GM12878 (cell line): ENCODE measurements at places on chromosomes 6 and 20. TPM values are rescaled to one million over a fixed set of nuclear protein-coding genes. Genes with fewer than 3 reads are reported as not detected.

TBC1D7 gene
- 58.8 and 65.9 TPM in 2 replicates for polyA plus RNA-seq

HLA-DPB1 gene
- polyA plus RNA-seq = 355 and 359 TPM in 2 replicates

- no peaks in the 10 kb centered on the region for H3K4me1 ChIP-seq
- H3K27me3 ChIP-seq = no peaks in the 10 kb centered on the region
- H3K36me3 ChIP-seq = no peaks in the 10 kb centered on the region; the same call in none of the 2 replicates
- no peak overlapping the region for H3K4me3 ChIP-seq
Measured at GRCh38 chr6:108236791-108237190, 24.0 kb downstream of the SNX3 start.

- H3K36me3 ChIP-seq = no peaks in the 10 kb centered on the region
- no peak overlapping the region for H3K27ac ChIP-seq
- H3K4me3 ChIP-seq = no peak overlapping the region
- DNase-seq = no peak
- H3K4me1 ChIP-seq = peaks cover 16% of the 10 kb centered on the region
Measured at GRCh38 chr6:135121434-135121833, 59.7 kb upstream of the MYB start.

DNA sequence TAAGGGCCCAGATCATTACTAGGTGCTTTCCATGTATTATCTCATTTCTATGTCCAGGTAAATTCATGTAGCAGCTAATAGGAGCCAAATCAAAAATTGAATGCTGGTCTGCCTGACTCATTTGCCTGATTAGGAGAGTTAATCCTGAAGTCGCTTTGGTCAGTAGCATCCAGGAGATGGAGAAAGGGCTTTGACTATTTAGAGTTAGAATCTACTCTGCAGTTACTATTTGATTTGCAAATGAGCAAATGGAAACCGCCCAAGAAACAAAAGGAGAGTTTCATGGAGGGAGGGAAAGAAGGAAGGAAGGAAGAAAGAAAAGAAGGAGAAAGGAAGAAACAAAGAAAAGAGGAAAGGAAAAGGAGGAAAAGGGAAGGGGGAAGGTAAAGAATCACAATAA lies 539.6 kb upstream of the MMS22L start:
- H3K27me3 ChIP-seq = no peaks in the 10 kb centered on the region
- no peaks in the 10 kb centered on the region for H3K4me1 ChIP-seq
- DNase-seq = no peak
- no peak overlapping the region for H3K4me3 ChIP-seq

DNA sequence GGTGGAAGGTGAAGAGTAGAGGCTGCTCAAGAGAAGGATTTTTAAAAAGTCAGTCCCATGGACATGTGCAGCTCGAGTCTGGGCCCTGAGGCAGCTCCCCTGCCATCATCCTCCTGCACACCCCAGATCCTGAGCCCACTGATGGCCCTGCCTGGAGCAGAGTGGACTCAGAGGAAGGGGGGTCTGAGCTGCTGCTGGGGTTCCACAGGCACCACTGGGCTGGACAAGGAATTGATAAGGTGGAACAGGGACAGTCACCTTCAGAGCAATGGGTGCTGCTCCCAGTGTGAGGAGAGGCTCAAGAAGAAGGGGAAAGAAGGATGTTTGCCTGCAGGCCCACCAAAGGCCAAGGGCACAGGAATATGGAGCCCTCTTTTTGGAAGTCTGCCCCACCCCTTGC lies 6.2 kb downstream of the ULBP2 start:
- H3K4me1 ChIP-seq = no peaks in the 10 kb centered on the region
- no peaks in the 10 kb centered on the region; the same call in none of the 2 replicates for H3K27me3 ChIP-seq
- no peak overlapping the region for H3K27ac ChIP-seq
- H3K36me3 ChIP-seq = no peaks in the 10 kb centered on the region
- no peak overlapping the region for H3K4me3 ChIP-seq
- DNase-seq = no peak

AAR2 gene
- 37.3 and 41.7 TPM in 2 replicates for polyA plus RNA-seq

OLIG3 gene
- polyA plus RNA-seq = not detected in 2 replicates

SNRNP48 gene
- 5.4 and 5.7 TPM in 2 replicates for polyA plus RNA-seq

DNA sequence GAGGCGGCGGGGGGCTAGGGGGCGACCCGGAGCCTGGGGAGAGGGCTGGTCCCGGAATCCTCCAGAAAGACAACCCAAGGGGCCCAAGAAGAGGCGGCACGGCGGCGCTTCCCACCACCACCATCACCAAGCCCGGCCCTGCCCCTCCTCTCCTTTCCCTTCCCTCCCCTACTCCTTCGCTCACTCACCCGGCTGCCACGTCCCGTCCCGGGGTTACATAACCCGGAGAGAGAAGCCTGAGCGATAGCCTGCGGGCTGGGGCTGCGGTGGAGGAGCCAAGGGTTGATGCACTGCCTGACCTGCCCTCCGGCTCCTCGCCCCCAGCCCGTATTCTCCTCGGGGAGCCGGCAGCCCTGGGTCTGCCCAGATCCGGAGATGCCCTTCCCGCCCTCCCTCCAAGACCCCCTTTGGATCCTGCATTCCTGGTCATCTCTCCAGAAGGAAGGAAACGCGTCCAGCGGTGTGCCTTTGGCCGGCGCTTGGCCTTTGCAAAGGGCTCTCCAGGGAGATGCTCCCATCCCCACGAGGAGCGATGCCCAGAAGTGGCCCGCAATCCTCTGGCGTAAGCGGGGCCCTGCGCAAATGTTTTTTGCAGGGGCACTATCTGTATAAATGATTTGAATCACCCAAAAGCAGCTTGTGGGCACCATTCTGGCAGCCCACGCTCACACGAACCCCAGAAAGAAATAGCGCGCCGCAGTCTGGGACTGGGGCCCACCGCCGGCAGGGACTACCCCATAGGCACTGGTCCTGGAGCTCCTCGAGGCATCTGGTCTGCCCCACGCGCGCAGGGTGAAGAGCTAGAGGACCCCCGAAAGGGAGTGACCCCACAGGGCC lies 4.6 kb upstream of the CPXM1 start:
- no peaks in the 10 kb centered on the region for H3K36me3 ChIP-seq
- H3K27me3 ChIP-seq = peaks cover 20% of the 10 kb centered on the region
- no peak for DNase-seq
- no peaks in the 10 kb centered on the region for H3K4me1 ChIP-seq
- H3K27ac ChIP-seq = no peak overlapping the region

DNA sequence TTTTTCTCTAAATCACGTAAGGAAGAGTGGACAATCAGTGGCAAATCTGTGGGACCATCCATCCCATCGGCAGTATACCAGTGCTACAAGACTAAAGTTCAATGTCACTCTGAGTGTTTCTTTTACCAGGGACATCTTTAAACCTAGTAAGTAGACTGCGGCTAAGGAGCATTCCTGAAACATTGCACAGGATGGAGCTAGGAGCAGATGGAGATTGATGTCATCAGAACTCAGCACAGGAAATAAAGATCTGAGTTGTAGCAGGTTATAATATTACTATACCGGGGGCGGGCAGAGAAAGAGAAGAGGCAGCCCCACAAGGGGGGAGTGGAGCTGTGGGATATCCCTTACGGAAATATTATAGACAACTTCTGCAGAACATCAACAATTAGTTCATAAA lies 162.1 kb downstream of the MTFR2 start:
- no peak overlapping the region for H3K4me3 ChIP-seq
- no peaks in the 10 kb centered on the region for H3K4me1 ChIP-seq
- H3K27ac ChIP-seq = no peak overlapping the region
- no peak for DNase-seq
- no peaks in the 10 kb centered on the region for H3K27me3 ChIP-seq
- H3K36me3 ChIP-seq = no peaks in the 10 kb centered on the region

- no peak overlapping the region for H3K27ac ChIP-seq
- peaks cover 2% of the 10 kb centered on the region for H3K27me3 ChIP-seq
- no peaks in the 10 kb centered on the region for H3K4me1 ChIP-seq
- DNase-seq = no peak
Measured at GRCh38 chr20:33976959-33977358, 16.8 kb upstream of the RALY start.

TMEM14C gene
- 193 and 207 TPM in 2 replicates for polyA plus RNA-seq

- H3K36me3 ChIP-seq = no peaks in the 10 kb centered on the region
- no peak overlapping the region for H3K4me3 ChIP-seq
- no peaks in the 10 kb centered on the region for H3K27me3 ChIP-seq
- no peaks in the 10 kb centered on the region for H3K4me1 ChIP-seq
- no peak overlapping the region for H3K27ac ChIP-seq
Measured at GRCh38 chr6:56145616-56146015, 101.8 kb downstream of the COL21A1 start.

DNA sequence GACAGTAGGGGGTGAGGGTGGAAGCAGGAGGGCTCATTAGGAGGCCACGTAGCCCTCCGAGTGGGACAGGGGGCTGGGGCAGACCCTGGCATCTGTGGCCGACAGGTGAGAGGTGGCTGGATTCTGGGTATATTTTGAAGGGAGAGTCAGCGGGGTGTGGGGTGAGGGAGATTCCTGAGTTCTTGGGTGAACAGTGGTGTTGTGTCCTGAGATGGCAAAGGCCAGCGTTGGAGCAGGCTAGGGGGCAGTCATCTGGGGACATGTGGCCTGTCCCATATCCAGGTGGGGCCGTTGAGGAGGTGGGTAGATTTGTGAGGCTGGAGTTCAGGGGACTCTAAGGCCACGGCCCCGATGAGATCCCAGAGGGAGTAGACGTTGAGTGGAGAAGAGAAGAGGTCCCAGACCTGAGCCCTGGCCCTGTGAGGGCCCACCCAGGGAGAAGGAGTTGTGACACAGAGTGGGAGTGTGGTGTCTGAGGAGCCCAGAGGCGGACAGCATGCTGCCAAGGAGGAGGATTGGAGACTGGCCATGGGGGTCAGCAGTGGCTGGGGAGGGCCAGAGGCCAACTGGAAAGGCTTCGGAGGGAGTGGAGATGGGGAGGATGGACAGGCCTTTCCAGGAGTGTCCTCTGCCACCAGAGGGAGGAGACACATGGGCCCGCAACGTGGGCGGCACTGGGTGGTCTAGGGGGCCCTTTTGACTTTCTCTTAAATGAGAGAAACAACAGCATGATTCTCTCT lies 19.6 kb downstream of the PACSIN1 start:
- no peaks in the 10 kb centered on the region for H3K36me3 ChIP-seq
- no peak overlapping the region for H3K27ac ChIP-seq
- no peak for DNase-seq
- no peak overlapping the region for H3K4me3 ChIP-seq
- H3K27me3 ChIP-seq = no peaks in the 10 kb centered on the region
- peaks cover 5% of the 10 kb centered on the region for H3K4me1 ChIP-seq

- H3K4me1 ChIP-seq = peaks cover 4% of the 10 kb centered on the region; the same call in 1 of the 2 replicates
- no peak overlapping the region for H3K27ac ChIP-seq
- H3K36me3 ChIP-seq = no peaks in the 10 kb centered on the region
- no peak for DNase-seq
Measured at GRCh38 chr20:9447182-9447581, 67.2 kb upstream of the LAMP5 start.

DNA sequence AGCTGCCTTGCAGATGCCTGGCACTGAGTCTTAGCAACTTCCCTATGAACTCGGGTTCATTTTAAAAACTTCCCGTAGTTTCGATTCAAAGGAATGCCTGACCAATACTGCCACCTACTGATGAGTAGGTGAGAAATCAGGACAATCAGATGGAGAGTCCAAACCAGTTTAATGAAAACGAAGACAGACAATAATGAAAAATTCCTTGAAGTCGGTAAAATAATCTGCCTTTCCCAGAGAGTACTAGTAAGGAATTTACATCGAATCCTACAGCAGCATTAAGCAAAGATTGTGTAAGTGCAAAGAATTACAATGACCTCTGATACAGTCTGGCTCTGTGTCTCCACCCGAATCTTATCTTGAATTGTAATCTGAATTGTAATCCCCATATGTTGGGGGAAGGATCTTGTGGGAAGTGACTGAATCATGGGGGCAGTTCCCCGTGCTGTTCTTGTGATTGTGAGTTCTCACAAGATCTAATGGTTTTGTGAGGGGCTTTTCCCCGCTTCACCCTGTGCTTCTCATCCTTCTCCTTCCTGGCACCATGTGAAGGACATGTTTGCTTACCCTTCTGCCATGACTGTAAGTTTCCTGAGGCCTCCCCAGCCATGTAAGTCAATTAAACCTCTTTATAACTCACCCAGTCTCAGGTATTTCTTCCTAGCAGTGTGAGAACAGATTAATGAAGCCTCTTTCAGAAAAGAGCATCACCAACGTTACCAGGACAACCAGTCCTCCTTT lies 134.4 kb downstream of the ARHGAP18 start:
- no peaks in the 10 kb centered on the region for H3K4me1 ChIP-seq
- H3K27ac ChIP-seq = no peak overlapping the region
- H3K27me3 ChIP-seq = no peaks in the 10 kb centered on the region
- H3K4me3 ChIP-seq = no peak overlapping the region
- peaks cover 9% of the 10 kb centered on the region; the same call in 1 of the 2 replicates for H3K36me3 ChIP-seq

GRCh38 chr6:117276778-117277316 lies 11.5 kb downstream of the VGLL2 start:
- H3K4me1 ChIP-seq = no peaks in the 10 kb centered on the region
- no peak overlapping the region for H3K27ac ChIP-seq
- no peaks in the 10 kb centered on the region for H3K36me3 ChIP-seq
- no peak for DNase-seq
- peaks cover 2% of the 10 kb centered on the region; the same call in 1 of the 2 replicates for H3K27me3 ChIP-seq

- no peak for DNase-seq
- no peak overlapping the region for H3K4me3 ChIP-seq
- H3K27me3 ChIP-seq = no peaks in the 10 kb centered on the region
Measured at GRCh38 chr6:161227004-161227960, 46.6 kb downstream of the AGPAT4 start.

DNA sequence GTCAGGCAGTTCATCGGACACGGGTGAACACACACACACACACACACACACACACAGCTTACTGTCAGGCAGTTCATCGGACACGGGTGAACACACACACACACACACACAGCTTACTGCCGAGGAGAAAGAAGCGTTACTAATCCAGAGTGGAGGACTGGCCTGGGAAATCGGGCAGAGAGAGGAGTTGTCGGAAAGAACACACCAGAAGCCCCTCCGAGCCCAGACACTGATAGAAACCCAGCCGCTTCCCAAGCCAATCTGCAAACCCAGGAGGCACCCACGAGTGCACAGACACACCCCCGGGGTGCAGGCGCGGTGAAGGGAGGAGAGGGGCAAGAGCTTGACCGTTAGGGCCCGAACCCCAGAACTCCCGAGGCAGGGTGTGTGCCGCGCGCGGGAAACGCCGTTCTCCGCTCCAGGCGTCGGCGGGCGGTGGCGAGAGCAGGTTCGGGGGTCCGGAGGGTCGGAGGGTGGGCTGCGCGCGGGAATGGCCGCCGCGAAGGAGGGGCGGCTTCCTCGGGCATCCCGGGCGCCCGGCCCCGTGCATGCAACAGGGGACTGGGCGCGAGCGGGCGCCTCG lies 636 bp downstream of the ELOVL2 start:
- H3K4me3 ChIP-seq = peak overlapping the region; percentile 58
- no peaks in the 10 kb centered on the region for H3K36me3 ChIP-seq
- 0 out of 2 replicates have a peak, but pooled peaks cover 4% of the 10 kb centered on the region for H3K4me1 ChIP-seq
- peaks cover 8% of the 10 kb centered on the region for H3K27me3 ChIP-seq
- peak; percentile 2 for DNase-seq
- no peak overlapping the region for H3K27ac ChIP-seq

GRCh38 chr6:110703010-110703905 lies 112.0 kb downstream of the CDK19 start:
- H3K36me3 ChIP-seq = no peaks in the 10 kb centered on the region
- peak overlapping the region; percentile 7; the same call in 1 of the 2 replicates for H3K27ac ChIP-seq
- peaks cover 14% of the 10 kb centered on the region for H3K4me1 ChIP-seq

F13A1 gene
- polyA plus RNA-seq = 0.64 and 1.1 TPM in 2 replicates

GRCh38 chr20:34260208-34260942 lies 19.2 kb downstream of the ASIP start:
- H3K36me3 ChIP-seq = no peaks in the 10 kb centered on the region
- H3K4me3 ChIP-seq = no peak overlapping the region
- DNase-seq = no peak
- H3K27ac ChIP-seq = no peak overlapping the region
- peaks cover 5% of the 10 kb centered on the region; the same call in 1 of the 2 replicates for H3K4me1 ChIP-seq

GRCh38 chr6:31814677-31815024 lies 432 bp downstream of the HSPA1L start:
- H3K36me3 ChIP-seq = no peaks in the 10 kb centered on the region
- peak; percentile 67 for DNase-seq
- peak overlapping the region; percentile 14; the same call in 1 of the 2 replicates for H3K27ac ChIP-seq
- peak overlapping the region; percentile 94 for H3K4me3 ChIP-seq
- H3K27me3 ChIP-seq = no peaks in the 10 kb centered on the region
